Esophagus squamous epithelium (tissue), 5 donors: ENCODE measurements at places on chromosomes 5 and 9.

DNA sequence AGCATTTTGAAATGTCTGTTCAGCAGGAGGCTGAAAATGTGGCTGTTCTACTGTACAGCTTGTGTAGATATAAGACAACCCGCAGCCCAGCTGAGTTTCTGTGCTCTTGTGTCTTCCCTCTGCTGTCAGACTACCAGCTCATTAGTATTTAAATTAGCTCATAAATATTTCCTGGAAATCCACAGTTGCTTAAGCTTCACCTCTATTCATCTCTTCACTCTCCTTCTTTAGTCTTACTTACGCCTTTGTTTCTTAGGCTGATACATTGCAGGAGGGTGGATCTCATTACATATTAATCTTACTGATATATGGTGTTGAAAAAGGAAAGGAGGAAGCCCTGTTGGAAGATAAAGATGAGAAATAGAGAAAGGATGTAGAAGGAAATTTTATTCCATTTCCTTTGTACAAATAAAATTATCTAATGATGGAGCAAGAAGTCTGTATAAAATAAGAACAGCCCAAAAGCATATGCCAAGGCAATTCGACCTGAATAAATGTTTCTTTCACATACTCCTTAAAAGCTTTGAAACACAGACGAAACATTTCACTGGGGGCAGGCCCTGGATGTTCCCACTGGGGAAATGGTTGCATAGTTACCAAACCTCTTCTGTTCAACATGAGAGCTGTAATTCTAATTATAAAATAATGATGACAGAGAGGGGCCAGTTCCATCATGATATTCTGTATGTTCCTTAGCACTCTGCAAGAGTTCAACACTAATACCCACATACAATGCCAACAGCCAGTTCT lies 111.8 kb upstream of the APC start:
- DNase-seq = no peak

GRCh38 chr9:10613419-10613818 lies 617 bp upstream of the PTPRD start:
- DNase-seq = no peak

- no peak for DNase-seq
Observed at GRCh38 chr5:127561254-127561653, 43.8 kb downstream of the PRRC1 start.

GRCh38 chr9:99681113-99681512 lies 140.6 kb upstream of the NR4A3 start:
- DNase-seq = no peak

DNA sequence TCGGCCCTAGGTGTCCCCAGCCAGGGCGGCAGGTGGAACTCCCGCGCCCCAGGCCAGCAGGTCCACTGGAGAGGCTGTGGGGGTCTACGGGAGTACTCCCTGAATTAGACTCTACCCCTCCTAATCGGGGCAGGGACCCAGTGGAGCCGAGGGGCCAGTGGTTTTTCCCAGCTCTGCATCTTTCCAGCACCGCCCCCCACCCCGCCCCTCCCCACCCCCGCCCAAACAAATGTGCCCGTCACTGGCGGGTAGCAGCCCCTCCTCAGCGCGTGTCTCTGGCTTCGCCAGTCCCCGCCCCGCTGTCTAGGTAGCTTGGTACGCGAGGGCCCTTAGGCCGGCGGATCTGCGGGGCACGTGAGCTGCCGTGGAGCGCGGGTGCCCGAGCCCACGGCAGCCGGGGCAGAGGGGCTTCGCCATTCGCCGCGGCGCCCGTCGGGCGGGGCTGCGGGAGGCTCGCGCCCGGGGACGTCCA lies 7.0 kb downstream of the UNC5A start:
- DNase-seq = no peak

- DNase-seq = no peak
Observed at GRCh38 chr9:130028493-130029222, 14.3 kb downstream of the FNBP1 start.

GRCh38 chr5:87705876-87706275 lies 293.1 kb upstream of the CCNH start:
- no peak for DNase-seq
